HCT116 (cell line): ENCODE measurements at places on chromosomes 11 and 22. TPM values are rescaled to one million over a fixed set of nuclear protein-coding genes. Genes with fewer than 3 reads are reported as not detected.

GRCh38 chr22:40473703-40474102 lies 103.3 kb downstream of the SGSM3 start:
- no peak for DNase-seq
- no peak overlapping the region for H3K27ac ChIP-seq
- H3K36me3 ChIP-seq, result no peaks in the 10 kb centered on the region
- no peak overlapping the region for H3K4me3 ChIP-seq
- no peaks in the 10 kb centered on the region for H3K4me1 ChIP-seq

DNA sequence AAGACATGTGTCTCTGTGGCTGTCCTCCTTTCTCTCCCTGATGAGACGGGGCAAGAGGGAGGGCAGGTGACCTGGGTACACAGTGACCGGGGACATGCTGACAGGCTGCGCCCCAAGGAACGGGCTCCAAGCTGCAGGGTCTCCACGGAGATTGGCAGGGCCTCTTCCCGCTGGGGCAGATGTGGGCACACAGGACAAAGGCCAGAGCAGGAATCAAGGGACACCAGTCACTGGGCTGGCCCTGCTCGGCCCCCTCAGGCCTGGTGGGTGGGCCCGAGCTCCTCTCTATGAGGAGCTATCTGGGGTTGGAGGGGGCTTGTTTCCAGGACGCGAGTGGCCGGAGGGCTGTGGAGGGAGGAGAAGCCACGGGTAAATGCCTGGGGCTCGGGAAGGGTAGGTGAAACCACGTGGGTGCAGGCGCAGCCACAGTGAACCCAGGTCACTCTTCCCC lies 11.2 kb downstream of the PNPLA5 start:
- no peaks in the 10 kb centered on the region for H3K36me3 ChIP-seq
- no peak overlapping the region for H3K4me3 ChIP-seq
- H3K27me3 ChIP-seq, result no peaks in the 10 kb centered on the region

DNA sequence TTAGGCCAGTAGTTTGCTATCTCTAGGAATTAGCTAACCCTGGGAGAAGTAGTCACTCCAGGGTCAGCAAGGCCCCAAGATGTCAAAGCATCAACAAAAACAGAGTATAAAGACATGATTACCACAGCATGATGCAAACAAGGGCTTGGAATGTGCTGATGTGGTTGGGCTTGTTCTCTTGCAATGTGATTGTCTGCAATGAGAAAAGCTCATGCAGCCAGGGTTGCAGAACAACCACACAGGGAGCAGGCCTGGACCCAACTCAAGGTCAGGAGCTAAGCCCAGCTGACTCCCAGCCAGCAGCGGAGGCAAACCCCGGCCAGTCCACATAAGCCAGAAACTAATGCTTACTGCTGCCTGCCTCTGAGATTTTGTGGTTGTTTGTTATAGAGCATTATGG lies 132.4 kb upstream of the ZC3H12C start:
- no peak overlapping the region for H3K4me3 ChIP-seq
- no peaks in the 10 kb centered on the region for H3K27me3 ChIP-seq
- DNase-seq, result no peak
- H3K4me1 ChIP-seq, result no peaks in the 10 kb centered on the region
- no peaks in the 10 kb centered on the region for H3K36me3 ChIP-seq

DNA sequence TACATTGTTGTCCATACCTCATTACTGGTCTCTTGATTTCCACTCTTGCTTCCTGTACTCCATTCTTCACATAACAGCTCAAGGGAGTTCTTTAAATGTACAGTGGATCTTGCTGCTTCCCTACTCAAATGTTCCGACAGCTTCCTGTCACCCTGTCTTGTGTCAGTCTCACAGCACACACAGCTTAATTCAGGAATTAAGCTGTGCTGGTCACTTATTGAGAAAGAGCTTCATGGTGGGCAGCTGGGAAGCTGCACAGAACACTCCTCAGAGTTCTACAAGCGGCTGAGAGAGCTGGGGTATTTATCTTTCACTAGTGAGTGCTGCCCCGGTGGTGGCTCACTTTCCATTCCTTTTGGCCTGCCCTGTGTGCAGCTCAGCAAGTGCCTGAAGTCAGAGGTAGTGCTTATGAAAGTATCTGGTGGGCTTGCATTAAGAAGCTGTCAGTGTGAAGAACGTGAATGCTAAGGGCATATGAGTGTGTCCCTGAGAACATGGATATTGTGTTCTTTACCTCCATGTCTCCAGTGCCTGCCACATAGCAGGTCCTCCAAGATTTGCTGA lies 48.7 kb downstream of the KCNQ1OT1 start:
- DNase-seq, result no peak
- no peaks in the 10 kb centered on the region for H3K27me3 ChIP-seq
- H3K36me3 ChIP-seq, result no peaks in the 10 kb centered on the region
- no peak overlapping the region for H3K4me3 ChIP-seq
- H3K4me1 ChIP-seq, result no peaks in the 10 kb centered on the region

DNA sequence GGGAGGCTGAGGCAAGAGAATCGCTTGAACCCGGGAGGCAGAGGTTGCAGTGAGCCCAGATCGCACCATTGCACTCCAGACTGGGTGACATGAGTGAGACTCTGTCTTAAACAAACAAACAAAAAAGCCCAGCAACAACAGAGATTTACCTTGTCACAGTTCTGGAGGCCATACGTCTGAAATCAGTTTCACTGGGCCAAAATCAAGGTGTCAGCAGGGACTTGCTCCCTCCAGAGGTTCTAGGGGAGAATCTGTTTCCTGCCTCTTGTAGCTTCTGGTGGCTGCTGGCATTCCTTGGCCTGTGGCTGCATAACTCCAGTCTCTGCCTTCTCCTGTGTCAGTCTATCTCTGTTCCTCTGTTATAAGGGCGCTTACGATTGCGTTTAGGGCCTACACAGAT lies 1.5 kb downstream of the DDX10 start:
- H3K4me3 ChIP-seq, result no peak overlapping the region; the same call in 1 of the 2 replicates
- no peak overlapping the region for H3K27ac ChIP-seq
- no peaks in the 10 kb centered on the region; the same call in 1 of the 2 replicates for H3K36me3 ChIP-seq
- H3K27me3 ChIP-seq, result no peaks in the 10 kb centered on the region
- peaks cover 7% of the 10 kb centered on the region; the same call in 1 of the 2 replicates for H3K4me1 ChIP-seq
- no peak for DNase-seq

DNA sequence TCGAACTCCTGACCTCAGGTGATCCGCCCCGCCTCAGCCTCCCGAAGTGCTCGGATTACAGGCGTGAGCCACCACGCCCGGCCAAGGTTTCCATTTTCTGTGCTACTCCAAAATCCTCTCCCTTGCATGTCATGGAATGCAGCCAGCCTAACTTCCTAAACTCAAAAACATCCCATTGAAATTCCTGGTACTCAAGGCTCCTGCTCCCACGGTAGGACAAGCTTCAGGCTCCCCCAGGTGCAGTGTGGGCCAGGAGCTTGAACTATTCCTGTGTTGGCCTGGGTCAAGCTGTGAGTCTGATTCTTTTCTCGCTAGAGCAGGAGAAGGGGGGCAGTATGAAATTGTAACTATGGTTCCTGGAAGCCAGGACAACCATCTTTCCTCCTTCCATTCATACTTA lies 97.1 kb downstream of the RPL27A start:
- DNase-seq, result no peak
- H3K36me3 ChIP-seq, result no peaks in the 10 kb centered on the region
- no peaks in the 10 kb centered on the region for H3K27me3 ChIP-seq

GRCh38 chr11:1735271-1735670 lies 15.1 kb downstream of the IFITM10 start:
- no peaks in the 10 kb centered on the region for H3K36me3 ChIP-seq
- DNase-seq, result no peak
- no peak overlapping the region for H3K4me3 ChIP-seq
- peaks cover 9% of the 10 kb centered on the region; the same call in 1 of the 2 replicates for H3K27me3 ChIP-seq

DNA sequence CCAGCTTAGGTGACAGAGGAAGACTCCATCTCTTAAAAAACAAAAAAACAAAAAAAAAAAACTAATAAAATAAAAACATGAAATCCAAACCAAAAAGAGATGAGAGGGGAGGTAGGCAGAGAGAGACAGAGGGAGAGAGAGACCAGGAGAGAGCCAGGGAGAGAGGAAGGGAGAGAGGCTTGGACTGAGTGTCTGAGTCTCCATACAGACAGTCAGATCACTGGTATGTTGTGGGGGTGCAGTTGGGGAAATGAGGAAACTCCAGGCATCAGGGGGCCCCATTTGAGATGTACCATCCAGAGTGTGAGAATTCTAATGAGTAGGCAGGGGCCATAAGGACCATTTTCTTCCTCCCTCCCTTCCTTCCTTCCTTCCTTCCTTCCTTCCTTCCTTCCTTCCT lies 53.1 kb upstream of the SEPTIN5 start:
- H3K4me1 ChIP-seq, result no peaks in the 10 kb centered on the region
- no peaks in the 10 kb centered on the region for H3K27me3 ChIP-seq
- no peak overlapping the region for H3K27ac ChIP-seq
- H3K4me3 ChIP-seq, result no peak overlapping the region
- DNase-seq, result no peak

Gene RAG2
- total RNA-seq, result not detected

Gene FREY1
- total RNA-seq, result 0.96 TPM

DNA sequence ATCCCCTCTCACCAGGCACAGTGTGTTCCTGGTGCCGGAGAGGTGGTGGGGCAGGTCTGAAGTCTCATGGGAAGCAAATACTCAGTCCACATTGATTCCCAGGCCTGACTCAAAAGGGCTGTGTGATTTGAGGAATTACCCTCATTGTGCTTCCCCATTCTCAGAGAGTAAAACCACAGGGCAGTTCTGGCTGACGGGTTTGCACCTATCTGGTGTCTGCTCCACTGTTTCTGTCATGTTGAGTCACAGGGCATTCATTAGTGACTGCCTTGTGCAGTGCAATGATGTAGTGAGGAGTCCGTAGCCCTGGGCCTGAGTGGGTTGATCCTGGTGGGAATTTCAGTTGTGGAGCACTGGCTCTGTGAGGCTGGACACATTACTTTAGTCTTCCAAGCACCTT lies 85.2 kb upstream of the ARHGAP20 start:
- peaks cover 15% of the 10 kb centered on the region; the same call in 1 of the 2 replicates for H3K27me3 ChIP-seq
- no peak overlapping the region for H3K27ac ChIP-seq
- H3K4me3 ChIP-seq, result no peak overlapping the region
- H3K4me1 ChIP-seq, result no peaks in the 10 kb centered on the region
- DNase-seq, result no peak
